ENCODE measurements at places on chromosomes 1 and 21.
A peak's percentile ranks its signal among the peaks of the same experiment; 100 is the strongest.

- DNase-seq, result no peak
Measured at GRCh38 chr1:116991171-116991845, 10.3 kb upstream of the CD101 start.

GRCh38 chr1:6208723-6209660 lies 3.1 kb downstream of the RNF207 start:
- DNase-seq, result no peak

DNA sequence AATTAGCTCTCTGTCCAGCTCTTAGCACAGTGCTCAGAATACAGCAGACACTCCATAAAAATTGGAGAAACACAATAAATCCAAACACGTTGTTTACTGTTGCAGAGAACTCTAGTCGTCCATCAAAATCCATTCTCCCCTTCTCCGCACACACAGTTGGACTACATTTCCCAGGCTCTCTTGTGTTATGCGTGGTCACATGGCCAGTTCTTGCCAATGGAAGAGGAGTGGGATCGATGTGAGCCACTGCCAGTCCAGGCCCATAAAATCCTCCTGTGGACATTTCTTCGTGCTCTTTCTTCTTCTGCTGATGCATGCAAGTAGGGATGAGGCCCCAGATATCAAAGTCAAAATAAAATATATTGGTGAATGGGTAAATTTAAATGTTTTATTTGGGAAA lies 114.3 kb upstream of the FMN2 start:
- DNase-seq, result no peak

- no peak for DNase-seq
Measured at GRCh38 chr1:107139833-107140702, 771 bp upstream of the NTNG1 start.

- DNase-seq, result peak; percentile 82
Measured at GRCh38 chr1:156129687-156130577, 15.4 kb downstream of the LMNA start.

DNA sequence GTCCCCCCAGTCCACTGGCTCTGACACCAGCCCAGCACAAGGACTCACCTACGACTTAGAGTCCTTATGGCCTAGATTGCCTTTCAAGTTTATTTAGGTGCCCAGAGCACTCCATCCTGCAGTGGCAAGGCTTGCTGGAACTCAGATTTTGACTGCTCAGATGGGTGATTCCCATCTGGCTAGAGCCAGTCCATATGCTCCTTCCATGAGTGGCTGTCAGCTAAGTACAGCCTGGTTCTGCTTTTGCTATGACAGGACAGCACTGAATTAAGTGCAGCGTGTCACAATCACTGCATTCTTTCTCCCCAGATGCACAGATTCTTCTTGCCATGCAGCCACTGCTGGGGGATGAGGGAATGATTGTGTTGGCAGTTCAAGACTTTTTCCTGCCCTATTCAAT lies 43.8 kb downstream of the GPR52 start:
- DNase-seq, result no peak

All from stimulated activated CD4-positive, alpha-beta T cell treated with anti-CD3 and anti-CD28 coated beads, Interleukin-1b, Interleukin-23, amount 100 ng/mL, for 1 hour (primary cell).